T-helper 1 cell (primary cell): ENCODE measurements at places on chromosomes 5 and 9.

DNA sequence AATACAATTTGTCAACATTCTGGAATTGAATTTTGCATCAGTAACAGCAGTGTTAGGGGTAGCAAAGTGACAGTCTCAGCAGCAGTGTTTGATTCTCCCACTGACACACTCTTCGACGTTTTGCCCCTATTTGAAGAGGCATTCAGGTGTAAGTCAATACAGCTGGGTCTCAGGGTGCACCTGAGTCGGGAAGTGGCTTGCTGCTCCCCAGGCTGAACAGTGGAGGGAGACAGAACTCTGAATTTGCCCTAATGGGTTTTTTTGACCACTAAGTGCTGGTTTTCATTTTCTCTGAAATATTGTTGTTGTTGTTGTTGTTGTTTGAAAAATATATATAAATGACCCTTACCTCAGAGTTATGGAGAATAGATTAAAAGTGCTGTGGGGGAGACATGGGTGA is 223.2 kb downstream of the TLR4 start:
- DNase-seq: no peak

DNA sequence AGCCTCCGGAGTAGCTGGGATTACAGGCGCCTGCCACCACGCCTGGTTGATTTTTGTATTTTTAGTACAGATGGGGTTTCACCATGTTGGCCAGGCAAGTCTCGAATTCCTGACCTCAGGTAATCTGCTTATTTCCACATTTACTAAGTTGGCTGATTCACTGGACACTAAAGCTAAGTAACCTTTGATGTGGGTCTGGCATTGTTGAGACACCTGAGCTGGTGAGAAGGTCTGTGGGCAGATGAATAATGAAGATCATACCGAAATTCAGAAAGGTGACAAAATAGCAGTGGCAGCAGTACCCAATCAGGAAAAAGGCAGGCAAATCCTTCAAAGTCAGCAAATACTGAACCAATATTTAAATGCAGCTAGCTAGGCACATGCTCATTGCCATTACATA is 210.6 kb upstream of the ZNF608 start:
- DNase-seq: no peak

GRCh38 chr9:99660191-99660636 is 161.5 kb upstream of the NR4A3 start:
- no peak for DNase-seq

DNA sequence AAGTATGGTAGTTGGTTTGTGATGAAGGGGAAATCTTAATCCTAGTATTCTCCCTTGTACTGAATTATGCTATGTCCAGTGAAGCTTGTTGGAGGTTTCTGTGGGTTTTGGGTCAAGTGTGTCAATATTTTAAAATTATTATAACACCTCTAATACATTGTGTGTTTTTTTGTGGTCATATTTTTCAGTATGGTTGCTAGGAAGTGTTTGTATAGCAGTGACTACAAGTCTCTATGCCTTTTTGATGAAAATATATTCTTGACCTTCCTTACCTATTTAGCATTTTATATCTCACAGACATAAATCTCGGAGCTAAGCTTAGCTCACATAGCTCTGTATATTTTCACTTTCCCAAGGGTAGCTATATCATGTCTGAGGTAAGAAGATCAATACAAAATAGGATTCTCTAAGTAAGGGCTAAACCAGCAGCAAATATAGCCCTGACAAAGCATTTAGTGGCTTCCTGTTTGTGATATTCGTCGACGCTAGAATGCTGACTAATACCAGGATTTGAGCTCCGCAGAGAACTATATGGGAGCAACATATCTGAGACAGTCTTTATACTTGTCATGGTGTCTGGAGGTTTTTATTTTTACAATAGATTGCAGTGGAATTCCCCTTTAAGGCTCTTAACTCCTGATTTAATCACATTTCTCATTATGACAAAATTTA is 82.3 kb downstream of the MACIR start:
- DNase-seq: no peak

DNA sequence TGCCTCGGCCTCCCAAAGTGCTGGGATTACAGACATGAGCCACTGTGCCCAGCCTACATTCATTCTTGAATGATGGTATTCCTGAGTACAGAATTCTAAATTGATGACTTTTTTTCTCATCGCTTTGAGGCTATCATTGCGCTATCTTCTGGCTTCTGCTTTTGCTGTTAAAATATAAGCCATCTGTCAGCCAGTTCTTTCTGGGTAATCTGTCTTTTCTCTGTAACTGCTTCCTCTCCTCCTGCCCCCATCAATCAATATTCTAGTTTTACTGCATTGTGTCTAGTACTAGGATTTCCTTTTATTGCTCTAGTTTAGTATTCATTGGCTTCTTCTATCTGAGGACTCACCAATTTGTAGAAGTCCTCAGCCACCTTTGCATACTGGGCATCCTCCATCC is 89.0 kb downstream of the PLPP1 start:
- DNase-seq: no peak

GRCh38 chr9:4569101-4569500 is 78.8 kb downstream of the SLC1A1 start:
- no peak for DNase-seq

GRCh38 chr9:101254733-101255433 is 129.9 kb downstream of the BAAT start:
- DNase-seq: no peak

GRCh38 chr9:136204838-136205706 is at the start of gene LHX3:
TSS of gene LHX3 (minus strand) at chr9:136205128. CDS start at chr9:136205012, 116 bp downstream.
- no peak for DNase-seq

GRCh38 chr5:171409164-171410136 is 10.0 kb upstream of the FGF18 start:
- no peak for DNase-seq

DNA sequence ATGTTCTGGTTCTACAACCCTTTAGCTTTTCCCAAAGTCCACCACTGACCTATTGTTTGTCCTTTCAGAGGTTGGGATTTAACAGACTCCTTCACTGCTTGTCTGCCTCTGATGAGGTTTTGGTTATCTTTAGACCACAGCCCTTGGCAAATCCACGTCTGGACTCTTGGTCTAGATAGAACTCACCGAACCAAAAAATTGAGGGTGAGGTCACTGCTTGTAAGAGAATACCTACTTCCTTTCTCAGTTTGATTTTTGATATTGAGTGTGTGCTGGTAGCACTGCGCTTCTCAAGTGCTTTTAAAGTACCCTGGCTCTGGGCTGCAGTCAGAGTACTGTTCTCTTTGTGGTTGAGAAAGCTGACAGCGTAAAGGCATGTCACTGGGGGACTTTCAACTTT is 61.7 kb downstream of the JMY start:
- DNase-seq: no peak

DNA sequence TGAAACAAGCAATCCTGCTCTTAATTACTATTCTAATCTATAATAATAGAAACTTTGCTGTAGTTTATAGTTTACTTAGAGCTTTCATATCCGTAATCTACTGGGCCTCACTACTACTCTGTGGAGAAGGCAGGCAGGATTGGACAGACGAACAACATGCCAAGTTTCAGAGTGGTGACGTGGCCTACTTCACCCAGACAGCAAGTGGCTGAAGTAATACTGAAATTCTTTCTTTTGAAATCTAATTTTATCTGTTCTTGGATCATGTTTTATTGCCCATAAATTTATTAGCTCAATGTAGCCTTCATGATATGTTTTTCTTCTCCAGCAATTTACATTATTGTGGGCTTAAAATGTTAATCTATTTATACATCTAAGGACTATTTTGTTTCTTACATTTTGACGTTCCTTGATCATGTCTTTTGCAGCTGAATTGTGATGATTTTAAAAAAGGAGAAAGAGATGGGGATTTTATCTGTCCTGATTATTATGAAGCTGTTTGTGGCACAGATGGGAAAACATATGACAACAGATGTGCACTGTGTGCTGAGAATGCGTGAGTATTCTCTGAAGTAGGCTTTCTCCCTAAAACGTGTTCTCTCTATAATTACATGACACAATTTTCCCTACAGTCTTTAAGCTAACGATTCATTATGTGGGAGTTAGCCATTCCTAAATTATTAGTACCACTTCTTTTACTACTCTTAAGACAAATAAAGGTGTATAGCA is 22.4 kb downstream of the SPINK5 start:
- no peak for DNase-seq

- no peak for DNase-seq
Observed at GRCh38 chr9:36485647-36486328, 85.7 kb upstream of the RNF38 start.

- peak; percentile 63 for DNase-seq
Observed at GRCh38 chr9:21802418-21803000, at the start of gene MTAP. TSS of gene MTAP (plus strand) at chr9:21802636. CDS start at chr9:21802749, 113 bp downstream.

DNA sequence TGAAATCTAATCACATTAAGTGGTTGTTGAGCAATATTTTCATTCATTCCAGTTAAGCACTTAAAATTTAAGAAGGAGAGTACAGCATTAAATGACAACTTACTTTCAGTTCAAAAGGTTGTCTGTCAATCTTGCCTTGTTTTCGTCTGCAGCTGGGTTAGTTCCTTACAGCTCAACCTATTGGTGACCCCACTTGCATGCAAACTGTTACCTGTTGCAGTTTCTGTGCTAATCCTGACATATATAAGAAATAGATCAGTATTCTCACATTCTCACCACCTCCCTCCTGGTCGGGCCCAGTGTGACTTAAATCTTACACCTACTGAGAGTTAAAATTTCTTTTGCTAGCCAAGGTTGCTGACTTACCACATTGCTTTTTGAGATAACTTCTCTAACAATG is 191.8 kb upstream of the SMC2 start:
- DNase-seq: no peak

- DNase-seq: no peak
Observed at GRCh38 chr5:38994324-38994927, 79.8 kb downstream of the RICTOR start.

- no peak for DNase-seq
Observed at GRCh38 chr5:180739271-180739670, 587 bp downstream of the OR2Y1 start.

GRCh38 chr5:66553916-66554575 is 42.1 kb upstream of the MAST4 start:
- DNase-seq: no peak

- no peak for DNase-seq
Observed at GRCh38 chr5:145855763-145856267, 17.0 kb downstream of the GRXCR2 start.

DNA sequence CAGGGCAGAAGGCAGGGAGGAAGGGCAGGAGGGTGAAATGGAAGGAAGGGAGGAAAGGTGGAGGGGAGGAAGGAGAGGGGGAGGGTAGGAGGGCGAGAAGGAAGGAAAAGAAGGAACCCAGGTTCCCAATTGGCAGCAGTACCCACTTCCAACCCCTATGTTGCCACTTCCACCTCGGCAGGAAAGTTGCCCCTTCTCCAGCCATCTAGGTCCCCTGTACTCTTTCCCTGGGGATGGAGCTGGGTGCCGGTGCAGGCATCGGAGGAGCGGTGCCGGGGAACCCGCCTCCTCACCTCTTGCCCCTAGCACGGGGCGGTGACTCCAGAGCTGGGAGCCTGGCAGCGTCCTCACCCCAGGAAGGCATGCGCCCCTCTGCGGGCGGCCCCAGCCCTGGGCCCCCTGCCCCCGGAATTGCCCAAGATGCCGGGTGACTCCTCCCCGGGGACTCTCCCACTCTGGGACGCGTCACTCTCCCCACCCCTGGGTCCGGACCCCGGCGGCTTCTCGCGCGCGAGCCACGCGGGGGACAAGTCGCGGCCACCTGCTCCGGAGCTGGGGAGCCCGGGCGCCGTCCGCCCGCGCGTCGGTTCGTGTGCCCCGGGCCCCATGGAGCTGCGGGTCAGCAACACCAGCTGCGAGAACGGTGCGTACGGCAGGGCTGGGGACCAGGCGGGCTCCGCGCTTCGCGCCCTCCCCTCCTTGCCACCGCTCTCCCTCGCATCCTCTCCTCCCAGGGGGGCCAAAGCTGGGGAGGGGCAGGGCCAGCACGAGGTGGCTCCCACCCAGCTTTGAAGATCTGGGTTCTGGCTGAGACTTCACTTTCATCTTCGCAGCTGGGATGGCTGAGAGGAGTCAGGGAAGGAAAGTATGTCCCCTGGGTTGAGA is at the start of gene NIPAL4:
Gene NIPAL4, plus strand, starts transcription at position 499 of the 885 bp plus-strand sequence. Its CDS starts 108 bp downstream, at position 607.
- peak; percentile 5 for DNase-seq

- DNase-seq: no peak
Observed at GRCh38 chr9:94140791-94141790, 56.8 kb downstream of the PTPDC1 start.

- DNase-seq: no peak
Observed at GRCh38 chr9:88460587-88461332, 72.5 kb downstream of the SPIN1 start.

GRCh38 chr9:14908295-14909180 is 1.7 kb downstream of the FREM1 start:
- no peak for DNase-seq

DNA sequence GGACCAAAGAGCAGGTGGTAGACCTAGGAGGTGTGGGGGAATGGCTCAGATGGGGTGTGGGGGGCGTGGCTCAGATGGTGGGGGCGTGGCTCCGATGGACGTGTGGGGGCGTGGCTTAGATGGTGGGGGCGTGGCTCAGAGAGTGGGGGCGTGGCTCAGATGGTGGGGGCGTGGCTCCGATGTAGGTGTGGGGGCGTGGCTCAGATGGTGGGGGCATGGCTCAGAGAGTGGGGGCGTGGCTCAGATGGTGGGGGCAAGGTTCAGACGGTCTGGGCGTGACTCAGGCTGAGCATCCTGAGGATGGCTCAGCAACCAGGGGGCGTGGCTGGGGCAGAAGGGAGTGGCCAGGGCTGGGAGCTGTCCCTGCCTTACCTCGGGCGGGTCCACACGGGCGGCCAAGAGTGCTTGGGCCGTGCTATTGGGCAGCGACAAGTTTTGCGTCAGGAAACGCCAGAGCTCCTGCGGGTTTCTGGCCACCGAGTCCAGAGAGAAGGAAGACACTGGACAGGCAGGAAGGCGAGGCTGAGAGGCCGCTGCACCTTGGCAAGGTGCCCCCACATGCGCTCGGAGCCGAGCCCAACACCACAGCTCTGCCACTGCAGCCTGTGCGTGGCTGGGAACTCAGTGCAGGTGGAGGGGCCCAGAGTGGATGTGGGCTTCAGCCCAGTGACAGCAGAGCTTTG is 5.9 kb downstream of the ABCA2 start:
- DNase-seq: peak; percentile 56

DNA sequence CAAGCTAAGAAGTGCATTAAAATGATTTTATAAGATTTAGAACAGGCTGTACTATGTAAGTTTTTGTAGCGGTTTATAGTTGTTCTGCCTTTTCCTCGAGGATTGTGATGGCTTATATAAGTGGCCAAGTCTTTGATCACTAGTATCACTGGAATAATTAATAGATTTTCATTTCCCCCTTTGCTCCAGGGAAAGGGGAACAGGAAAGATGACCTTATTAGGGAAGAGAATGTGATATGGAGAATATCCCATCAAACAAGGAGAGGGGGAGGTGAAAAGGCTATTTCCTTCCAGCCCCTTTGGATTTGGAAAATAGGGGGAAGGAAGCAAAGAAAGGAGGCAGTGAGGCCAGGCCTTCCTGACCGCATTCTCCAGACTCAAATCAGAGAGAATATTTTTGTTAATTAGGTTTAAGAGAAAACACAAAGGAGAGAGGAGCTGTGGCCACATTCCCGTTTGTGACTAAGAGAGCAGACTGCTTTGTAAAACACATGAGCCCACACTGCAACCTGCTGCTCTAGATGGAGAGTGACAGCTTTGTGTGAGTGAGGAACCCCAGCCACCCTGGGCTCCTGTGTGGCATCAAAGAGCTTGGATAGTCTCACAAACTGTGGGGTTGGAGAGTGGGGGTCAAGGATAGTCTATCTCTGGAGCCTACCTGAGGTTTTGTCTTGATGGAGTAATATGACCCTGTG is 359.5 kb downstream of the DTWD2 start:
- DNase-seq: no peak
